ENCODE measurements at places on chromosomes 7 and 10.

DNA sequence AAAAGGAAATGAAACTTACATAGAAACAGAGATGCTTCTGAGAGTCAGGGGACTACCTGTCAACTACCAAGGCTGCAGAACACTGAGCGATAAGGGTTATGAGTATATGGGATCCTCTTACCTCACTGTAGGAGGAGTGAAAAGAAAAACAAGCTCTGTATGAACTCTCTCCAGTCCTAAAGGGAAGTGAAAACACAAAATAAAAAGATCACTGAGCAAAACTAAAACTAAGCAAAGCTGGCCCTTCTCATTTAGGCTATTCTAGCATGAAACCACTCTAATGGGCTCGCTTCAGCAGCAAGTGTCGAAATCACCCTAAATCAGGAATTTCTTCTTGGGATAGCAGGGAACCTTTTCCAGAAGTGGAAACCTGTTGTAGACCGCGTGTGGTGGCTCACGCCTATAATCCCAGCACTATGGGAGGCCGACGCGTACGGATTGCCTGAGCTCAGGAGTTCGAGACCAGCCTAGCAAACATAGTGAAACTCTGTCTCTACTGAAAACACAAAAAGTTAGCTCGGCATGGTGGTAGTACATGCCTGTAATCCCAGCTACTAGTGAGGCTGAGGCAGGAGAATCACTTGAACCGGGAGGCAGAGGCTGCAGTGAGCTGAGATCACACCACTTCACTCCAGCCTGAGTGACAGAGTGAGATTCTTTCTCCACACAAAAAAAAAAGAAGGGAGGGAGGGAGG lies 27.0 kb downstream of the DCLRE1C start:
- no peak for DNase-seq

DNA sequence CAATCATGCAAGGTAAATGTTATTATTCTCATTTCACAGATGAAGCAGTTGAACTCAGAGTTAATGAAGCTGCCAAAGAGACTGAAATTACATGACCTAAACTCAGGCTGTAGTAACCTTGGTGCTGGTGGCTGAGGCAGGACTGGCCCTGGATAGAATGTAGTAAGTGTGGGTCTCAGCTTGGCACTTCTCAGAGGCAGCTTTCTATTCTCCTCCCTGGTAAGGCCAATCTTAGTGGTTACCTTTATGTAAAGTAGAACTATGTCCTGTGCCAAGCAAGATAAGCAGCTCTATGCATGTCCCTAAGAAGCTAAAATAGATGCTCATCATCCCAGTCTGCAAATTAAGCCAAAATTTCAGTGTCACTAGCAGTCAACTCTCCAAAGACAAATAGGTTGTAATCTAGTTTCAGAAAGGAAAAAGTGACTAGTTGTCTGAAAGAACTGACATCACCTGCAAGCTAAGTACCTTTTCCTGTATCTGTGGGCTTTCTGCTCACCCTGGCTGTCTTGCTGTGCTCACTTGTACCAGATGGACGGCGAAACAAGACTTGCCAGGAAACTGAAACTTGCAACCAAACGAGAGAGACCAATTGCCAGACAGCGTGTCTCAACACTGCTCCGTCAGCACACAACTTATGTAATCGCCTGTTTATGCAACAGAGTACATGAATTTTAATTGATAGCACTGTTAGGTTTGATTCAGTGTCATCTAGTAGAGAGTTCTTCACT lies 43.7 kb downstream of the CH25H start:
- no peak for DNase-seq

- no peak for DNase-seq
Measured at GRCh38 chr7:16293669-16294425, 127.5 kb downstream of the CRPPA start.

- DNase-seq = no peak
Measured at GRCh38 chr7:83355143-83355542, 192.5 kb upstream of the PCLO start.

GRCh38 chr10:5963071-5963470 lies 14.3 kb downstream of the IL15RA start:
- DNase-seq = no peak

DNA sequence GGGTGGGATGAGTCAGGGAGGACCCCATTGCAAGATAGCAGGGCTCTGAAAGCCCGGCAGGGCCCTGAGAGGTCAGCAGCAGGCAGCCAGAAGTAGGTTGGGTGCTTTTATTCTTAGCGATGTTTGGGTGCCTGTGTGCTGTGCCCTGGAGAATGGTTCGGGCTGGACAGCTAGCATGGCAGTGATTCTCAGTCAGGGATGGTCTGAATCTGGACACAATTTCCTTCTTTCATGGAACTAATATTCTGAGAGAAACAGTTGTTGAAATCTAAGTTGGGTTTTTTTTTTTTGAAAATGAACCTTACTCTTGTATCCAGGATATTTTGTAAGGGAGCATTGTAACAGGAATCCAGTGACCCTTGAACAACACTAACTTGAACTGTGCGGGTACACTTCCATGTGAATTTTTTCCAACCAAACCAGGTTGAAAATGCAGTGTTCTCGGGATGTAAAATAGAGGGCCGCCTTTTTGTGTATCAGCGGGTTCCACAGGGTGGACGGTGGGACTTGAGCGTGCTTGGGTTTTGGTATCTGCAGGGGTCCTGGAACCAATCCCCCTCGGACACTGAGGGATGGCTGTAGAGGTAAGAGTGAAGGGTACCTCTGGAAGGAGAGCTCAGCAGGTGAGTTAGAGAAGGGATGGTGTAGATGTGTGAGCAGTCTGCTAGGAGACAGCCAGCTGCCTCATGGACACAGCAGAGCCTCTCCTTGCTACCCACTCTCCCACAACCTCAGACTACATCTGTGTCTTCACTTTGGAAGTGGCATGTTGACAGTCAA lies 12.5 kb downstream of the CCNY start:
- DNase-seq = no peak

GRCh38 chr7:110973196-110973990 lies 117.5 kb upstream of the LRRN3 start:
- DNase-seq = no peak

DNA sequence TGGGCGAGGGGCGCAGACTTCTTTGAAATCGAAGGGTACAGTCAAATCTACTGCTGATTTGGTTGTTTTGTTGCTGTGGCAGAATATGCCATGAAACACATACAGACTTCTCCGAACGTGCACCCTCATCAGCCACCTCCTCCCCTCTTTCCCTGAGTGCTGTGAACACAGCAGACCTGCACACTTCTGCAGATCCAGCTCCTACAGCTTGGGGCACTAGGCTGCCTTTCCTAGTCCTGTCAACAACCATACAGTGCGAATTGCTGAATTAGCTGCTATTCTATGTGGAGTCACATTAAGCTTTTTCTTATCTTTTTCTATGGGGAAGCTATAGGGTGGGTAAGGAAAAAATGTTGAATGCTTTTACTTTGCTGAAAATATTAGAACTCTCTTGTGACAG lies 57.5 kb downstream of the COL17A1 start:
- peak; percentile 23 for DNase-seq

DNA sequence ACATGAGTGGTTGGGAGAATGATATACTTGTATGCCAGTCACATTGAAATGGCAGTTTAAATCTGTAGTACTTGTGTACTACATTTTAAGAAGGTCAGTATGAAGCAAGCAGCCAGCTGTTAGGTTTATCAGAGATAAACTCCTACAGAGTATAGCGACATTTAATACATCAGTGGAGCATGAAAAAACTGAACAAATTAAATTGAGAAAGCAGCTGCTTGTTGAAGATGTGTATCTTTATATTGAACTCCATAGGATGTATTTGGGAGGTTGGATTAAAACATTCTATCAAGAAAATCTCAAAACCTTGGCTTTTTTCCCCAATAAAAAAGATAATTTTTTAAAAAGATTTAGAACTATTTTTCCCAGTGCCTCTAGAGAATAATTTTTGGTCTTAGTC lies 47.8 kb downstream of the PHF14 start:
- no peak for DNase-seq

- DNase-seq = no peak
Measured at GRCh38 chr7:151425670-151426440, 14.1 kb downstream of the CRYGN start.

- peak; percentile 47 for DNase-seq
Measured at GRCh38 chr7:601595-602340, 82.1 kb upstream of the PDGFA start.

DNA sequence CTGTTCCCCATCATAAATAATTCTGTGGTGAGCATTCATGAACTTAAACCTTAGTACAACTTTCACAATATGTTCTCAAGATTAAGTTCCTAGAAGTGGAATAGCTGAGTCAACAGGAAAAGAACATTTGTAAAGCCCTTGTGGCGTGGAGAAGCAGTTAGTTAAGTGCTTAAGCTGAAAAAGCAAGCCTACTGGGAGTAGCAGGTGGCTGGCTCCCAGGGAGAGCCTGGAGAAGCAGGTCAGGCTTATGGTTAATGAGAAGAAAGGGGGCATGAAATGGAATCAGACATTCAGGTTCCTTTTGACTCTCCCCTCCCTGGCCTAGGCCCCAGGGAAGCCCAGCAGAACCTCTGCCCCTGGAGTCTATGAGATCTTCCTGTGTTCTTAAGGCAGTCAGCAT lies 35.3 kb downstream of the VSTM4 start:
- peak; percentile 48 for DNase-seq

- DNase-seq = no peak
Measured at GRCh38 chr10:122149561-122150505, 121.3 kb upstream of the BTBD16 start.

GRCh38 chr10:24873281-24873683 lies 79.1 kb downstream of the PRTFDC1 start:
- DNase-seq = peak; percentile 69

GRCh38 chr10:110641256-110641655 lies 2.9 kb upstream of the RBM20 start:
- no peak for DNase-seq

- no peak for DNase-seq
Measured at GRCh38 chr10:124892905-124893304, 49.0 kb upstream of the ZRANB1 start.

GRCh38 chr10:116486770-116487448 lies 58.8 kb upstream of the PNLIP start:
- no peak for DNase-seq

DNA sequence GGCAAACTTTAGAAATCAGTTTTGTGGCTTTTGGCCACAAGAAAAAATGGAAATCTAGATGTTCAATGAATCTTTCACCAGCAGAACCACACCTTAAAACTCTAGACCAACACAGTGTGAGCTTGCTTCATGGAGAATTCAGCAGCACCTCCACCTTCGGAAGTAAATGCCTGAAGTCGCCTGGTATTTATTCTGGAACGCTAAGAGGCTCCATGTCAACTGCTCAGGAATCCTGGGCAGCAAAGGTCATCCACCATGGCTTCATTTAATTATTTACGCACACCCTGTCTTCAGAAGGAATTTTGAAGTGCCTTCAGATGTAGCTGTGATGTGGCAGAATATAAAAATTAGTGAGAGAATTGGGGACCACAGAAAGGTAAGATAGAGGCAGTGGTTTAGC lies 167.7 kb downstream of the GFRA1 start:
- DNase-seq = no peak

DNA sequence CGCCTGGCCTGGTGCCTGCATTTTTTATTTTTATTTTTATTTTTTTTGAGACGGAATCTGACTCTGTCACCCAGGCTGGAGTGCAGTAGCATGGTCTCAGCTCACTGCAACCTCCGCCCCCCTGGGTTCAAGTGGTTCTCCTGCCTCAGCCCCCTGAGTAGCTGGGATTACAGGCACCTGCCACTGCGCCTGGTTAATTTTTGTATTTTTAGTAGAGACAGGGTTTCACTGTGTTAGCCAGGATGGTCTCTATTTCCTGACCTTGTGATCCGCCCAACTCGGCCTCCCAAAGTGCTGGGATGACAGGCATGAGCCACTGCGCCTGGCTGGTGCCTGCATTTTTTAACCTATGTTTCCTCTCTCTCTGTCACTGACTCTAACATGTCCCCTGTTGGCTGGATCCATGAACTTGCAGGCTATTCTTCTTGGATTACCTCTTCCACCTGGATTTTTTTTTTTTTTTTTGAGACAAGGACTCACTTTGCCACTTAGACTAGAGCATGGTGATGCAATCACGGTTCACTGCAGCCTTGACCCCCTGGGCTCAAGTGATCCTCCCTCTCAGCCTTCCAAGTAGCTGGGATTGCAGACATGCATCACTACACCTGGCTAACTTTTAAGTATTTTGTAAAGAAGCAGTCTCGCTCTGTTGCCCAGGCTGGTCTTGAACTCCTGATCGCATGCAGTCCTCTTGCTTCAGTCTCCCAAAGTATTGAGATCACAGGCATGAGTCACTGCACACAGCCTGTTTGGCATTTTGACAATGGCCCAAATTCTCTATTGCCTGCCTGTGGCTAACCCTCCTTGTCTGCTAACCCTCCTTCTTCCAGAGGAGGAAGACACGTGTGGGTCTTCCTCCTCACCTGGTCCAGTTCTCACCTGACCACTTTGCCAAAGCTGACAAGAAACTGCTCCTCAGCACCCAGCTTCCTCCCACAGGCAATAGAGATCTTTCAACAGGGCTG lies 23.0 kb upstream of the PRPF18 start:
- no peak for DNase-seq

- DNase-seq = no peak
Measured at GRCh38 chr7:74312418-74313028, 23.3 kb downstream of the CLIP2 start.

DNA sequence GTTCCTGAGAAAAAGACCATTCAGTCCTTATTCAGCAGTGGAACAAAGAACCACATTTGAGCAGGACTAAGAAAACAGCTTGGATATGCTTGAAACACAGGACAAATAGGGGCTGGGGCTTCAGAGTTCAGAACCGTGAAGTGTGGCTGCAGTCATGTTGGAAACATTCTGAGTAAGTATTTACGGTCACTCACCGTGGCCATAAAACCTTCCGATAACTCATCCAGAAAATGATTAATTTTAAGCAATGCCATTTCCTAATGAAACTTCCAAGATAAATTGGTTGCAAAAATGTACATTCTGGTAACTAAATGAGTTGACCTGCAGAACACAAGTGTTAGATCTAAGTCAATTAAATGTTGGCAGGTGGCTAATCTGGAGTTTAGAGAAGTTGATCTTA lies 279.2 kb downstream of the CXCL12 start:
- no peak for DNase-seq

- peak; percentile 36 for DNase-seq
Measured at GRCh38 chr7:4079956-4080355, 602.1 kb upstream of the FOXK1 start.

DNA sequence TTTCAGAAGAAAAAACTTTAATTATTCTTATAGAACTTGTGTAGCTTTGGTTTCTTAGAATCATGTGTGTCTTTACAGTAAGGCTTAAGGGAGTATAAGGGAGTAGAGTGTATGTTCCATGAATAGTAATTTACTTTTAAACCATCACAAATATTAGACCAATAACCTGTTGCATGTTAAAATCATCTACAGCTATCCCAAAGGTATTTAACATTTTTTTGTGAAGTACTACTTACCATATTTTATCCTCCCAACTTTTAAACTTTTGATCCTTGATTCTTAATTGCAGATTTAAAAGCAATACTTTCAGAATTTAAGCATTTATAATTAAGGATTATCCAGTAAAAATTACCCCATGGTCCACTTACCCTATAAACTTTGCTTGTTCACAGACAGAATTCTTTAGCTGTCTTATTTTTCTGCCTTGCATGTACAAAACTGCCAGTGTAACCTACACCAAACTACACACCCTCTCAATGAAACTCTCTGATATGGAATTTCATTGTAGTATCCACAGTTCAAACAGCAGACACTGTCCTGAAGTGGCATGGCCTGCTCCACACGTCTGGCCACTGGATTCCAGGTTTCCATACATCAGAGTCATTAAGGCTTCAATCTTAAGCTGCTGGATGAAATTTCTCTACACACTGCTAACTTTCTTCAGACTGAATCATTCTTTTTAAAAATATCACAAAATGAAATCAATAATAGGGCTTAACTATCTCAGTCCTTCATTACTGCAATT lies 5.8 kb downstream of the GLI3 start:
- DNase-seq = no peak

GRCh38 chr10:5071411-5072198 lies 22.6 kb upstream of the AKR1C3 start:
- DNase-seq = peak; percentile 63
